ENCODE measurements at places on chromosomes 3 and 15. TPM values are rescaled to one million over a fixed set of nuclear protein-coding genes. Genes with fewer than 3 reads are reported as not detected.

Gene XYLB
- 1.8 TPM for polyA plus RNA-seq

Gene PLIN1
- not detected for polyA plus RNA-seq

Gene YEATS2
- polyA plus RNA-seq, result 21.7 TPM

Gene MEX3B
- polyA plus RNA-seq, result 0.18 TPM

Gene TTBK2
- 4.8 TPM for polyA plus RNA-seq

Gene GABRB3
- 0.81 TPM for polyA plus RNA-seq

GRCh38 chr3:187721055-187721454 lies 18.7 kb upstream of the RTP2 start:
- DNase-seq, result no peak

GRCh38 chr3:79410617-79411016 lies 357.2 kb downstream of the ROBO1 start:
- no peak for DNase-seq

GRCh38 chr3:87420171-87420570 lies 143.8 kb upstream of the POU1F1 start:
- no peak for DNase-seq

DNA sequence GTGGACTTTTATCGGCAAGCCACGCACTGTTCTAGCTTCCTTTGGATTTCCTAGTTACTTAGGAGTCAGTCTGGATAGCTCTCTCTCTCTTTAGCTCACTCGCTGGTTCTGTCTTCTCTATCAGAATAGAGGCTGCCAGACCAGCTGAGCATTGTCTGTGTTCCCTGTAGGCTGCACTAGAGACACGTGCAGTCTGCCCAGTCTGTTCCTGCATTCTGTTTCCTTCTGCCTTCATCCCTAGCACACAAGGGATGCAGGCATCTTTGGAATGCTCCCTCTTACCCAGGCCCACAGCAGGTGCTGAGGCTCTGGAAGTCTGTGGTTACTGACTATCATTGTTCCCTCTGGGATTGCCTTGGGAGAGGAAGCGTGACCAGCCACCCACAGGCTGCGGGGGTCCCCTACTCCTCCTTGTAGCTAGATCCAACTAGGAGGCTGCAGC lies 322.8 kb downstream of the ZNF621 start:
- DNase-seq, result no peak

GRCh38 chr3:27368831-27369607 lies at the start of gene NEK10:
Gene NEK10 (minus strand): TSS chr3:27369383. CDS start chr3:27352882, 16,501 bp downstream.
- DNase-seq, result peak; percentile 36

Measured in keratinocyte (primary cell).